ENCODE measurements at places on chromosomes 3 and 15.

DNA sequence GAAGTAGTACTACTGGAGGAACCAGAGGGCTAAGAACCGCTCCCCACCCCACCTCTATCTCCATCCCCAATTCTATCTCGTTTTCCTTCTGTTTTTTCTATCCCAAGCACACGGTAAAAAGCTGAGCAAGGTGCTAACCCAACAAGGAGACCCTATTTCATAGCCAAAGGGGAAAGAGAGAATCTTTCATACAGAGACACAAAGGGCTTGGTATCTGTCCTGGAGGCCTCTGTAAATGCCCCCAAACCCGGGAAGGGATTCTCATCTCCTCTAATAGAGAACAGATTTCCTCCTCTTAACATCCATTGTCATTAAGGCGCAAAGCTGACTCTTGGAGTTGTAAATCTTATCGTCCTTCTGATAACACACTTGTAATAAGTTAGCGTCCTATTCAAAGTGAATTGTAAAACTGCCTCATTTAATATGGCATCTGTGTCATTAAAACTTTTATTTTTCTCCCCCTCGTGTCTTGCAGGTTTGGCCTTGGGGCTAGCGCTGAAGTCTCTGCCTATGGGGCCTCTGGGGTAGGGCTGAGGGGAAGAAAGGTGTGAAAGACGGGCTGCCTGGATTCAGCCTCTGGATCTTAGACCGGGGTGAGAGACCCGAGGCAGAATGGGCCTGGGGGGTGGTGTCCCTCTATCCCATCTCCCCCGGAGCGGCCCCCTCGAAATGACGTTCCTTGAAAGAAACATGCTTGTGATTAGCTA lies 12.1 kb downstream of the NR2F2 start:
- DNase-seq, result peak; percentile 68

DNA sequence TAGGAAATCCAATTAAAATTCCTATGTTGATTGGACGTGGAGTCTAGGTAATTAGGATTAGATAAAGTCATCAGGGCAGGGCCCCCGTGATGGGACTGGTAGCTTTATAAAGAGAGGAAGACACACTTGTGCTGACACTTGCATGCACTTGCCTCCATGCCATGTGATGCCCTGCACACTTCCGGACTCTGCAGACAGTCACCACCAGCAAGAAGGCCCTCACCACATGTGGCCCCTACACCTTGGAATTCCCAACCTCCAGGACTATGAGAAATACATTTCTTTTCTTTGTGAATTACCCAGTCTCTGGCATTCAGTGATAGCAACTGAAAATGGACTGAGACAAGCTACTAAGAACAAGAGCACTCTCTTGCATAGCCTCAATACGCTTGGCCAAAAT lies 90.6 kb downstream of the CRYGS start:
- no peak for DNase-seq

DNA sequence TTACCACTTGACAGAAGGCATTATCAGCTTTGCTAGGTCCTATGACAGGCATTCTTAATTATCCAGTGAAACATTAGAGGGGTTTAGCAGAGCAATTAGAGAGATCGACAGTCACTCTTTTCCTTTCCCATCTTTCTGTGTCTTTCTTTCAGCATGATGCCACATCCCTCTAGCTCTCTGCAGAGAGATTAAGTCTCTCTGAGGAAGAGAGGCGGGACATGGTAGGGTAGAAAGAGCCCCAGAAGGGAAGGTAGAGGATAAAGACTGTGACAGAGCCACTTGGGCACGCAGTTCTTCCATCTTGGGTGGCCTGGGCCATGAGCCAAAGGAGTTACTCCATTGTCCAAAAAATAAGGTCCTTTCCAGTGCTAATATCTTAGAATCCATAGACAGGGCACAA lies 55.8 kb downstream of the HHLA2 start:
- DNase-seq, result no peak

DNA sequence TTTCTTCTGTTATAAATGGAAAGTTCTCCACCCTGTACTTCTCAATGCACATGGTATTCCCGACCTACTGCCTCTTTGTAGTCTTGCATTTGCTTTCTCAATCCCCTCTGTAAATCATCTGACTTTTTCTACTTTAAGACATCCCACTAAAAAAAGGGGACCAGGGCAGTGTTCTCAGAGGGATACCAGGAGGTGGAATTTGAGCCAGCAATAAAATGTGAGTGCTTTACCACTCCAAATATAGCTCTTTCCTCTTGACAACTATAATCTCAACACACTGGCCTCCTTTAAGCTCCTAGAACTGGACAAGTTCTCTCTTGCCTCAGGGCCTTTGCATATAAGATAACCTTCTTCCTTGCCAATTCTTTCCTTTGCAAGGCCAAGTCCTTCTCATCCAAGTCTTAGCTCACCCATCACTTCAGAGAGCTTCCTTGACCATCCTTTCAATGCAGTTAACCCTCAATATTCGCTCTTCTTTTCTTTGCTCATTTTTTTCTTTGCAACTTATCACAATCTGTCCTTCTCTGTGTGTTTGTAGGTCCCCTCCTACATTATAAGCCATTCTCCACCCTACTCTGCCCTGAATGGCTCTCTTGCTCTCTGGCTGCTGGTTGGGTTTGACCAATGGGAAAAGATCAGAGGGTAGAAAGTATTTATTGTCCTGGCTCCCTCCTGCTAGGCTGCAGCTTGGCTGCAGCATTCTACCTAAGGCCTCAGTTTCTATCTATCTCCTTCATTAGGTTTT lies 93.4 kb downstream of the PRICKLE2 start:
- DNase-seq, result no peak

GRCh38 chr3:189936201-189936945 lies 184.3 kb downstream of the P3H2 start:
- no peak for DNase-seq

Measured in posterior vena cava (tissue), 2 donors.